ENCODE measurements at places on chromosomes 3 and 15.

GRCh38 chr3:141413801-141414689, 45.7 kb downstream of the ZBTB38 start:
- peak; percentile 66 for ATAC-seq

GRCh38 chr3:129701161-129701560, 94.7 kb upstream of the PLXND1 start:
- ATAC-seq, result no peak

GRCh38 chr3:46624975-46625490, 12.7 kb downstream of the FAM240A start:
- no peak for ATAC-seq

- no peak for ATAC-seq
Observed at GRCh38 chr3:111603679-111604078, 8.5 kb upstream of the ZBED2 start.

DNA sequence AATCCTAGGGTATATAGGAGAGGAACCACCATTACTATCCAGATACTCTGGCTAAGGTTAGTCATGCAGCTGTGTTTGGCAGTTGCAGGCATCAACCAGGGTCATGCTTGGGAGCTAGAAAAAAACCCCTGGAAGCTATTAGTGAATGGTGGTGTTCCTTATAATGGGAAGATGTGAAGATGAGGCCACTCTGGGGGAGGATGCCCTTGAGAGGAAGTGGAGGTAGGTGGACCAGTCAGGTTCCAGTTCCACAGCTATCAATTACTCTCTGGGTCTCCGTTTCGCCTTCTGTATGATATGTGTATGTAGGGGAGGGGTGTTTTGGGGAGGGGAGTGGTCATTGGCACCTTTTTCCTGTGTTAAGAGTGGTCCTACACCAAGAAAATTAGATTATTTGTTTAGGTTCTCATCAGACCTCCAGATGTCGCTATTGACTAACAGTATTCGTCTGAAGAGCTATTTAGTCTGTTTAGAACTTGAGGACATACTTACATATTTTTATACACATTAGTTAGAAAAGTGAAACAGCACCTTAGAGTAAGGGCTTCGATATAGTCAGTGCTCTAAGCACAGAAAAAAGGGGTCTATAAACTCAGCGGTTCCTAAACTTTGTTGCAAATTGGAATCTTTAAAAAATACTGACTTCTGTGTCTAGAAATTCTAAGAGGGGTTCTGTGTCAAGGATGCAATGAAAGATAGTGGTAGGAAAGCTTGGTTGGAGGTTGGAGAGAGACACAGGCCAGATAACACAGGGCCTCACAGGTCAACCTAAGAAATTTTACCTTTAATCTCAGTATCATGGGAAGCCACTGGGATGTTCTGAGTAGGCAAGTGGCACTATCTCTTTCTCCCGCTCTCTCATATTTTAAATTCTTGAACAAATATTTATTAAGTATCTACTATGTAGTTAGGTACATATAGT, 9.1 kb upstream of the HPS3 start:
- ATAC-seq, result peak; percentile 73

Measured in activated T-helper 17 cell treated with anti-CD3 and anti-CD28 coated beads, Interleukin-2, amount 50 U/mL, for 72 hours (primary cell).